ENCODE measurements at places on chromosomes 3 and 15. TPM values are rescaled to one million over a fixed set of nuclear protein-coding genes. Genes with fewer than 3 reads are reported as not detected.

Gene SMAD6
- total RNA-seq, result 26.4 TPM

Gene C2CD4A
- total RNA-seq, result 0.13 TPM

Gene SMCO1
- total RNA-seq, result not detected

Gene TF
- total RNA-seq, result 373 TPM

Gene PP2D1
- not detected for total RNA-seq

Gene MOBP
- total RNA-seq, result 0.10 TPM

Gene KLHL40
- total RNA-seq, result not detected

Gene SNX33
- total RNA-seq, result 17.8 TPM

Gene HRH1
- total RNA-seq, result 2.9 TPM

Gene SERPINI2
- total RNA-seq, result not detected

DNA sequence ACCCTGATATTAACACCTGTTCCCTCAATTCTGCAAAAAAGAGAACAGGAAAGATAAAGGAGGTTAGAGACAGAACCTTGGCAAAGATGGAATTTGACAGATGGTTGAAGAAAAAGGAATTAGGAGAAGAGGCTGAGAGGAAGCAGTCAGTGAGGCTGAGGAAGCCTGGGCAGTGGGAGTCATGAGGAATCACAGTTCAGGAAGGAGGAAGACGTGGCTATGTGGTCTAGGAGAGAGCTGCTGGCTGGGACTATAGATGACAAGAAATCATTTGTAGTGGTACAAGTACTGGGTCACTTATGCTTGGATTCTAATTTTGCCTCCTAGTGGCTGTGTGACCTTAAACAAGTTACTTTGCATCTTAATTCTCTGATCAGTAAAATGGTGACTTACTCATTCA, 49.0 kb downstream of the LARS2 start:
- DNase-seq, result no peak
- H3K27me3 ChIP-seq, result no peaks in the 10 kb centered on the region
- no peak overlapping the region for H3K4me3 ChIP-seq
- H3K4me1 ChIP-seq, result no peaks in the 10 kb centered on the region

DNA sequence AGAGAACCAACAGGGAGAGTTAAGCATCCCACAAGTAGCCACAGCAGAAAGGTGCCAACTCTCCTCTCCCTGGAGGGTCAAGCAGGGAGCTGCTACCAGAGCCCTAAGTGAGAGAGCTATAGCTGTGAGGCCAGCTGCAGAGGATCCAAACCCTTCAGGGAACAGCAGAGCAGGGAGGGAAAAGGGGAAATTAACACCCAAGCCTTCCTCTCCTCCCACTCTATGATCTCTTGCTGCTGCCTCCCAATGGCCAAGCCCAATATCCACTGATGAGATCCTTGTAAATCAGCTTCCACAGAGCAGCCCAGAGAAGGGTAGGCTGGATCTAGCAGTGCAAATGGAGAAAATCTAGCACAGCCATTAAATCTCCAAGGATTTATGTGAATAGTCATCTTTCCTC, 68.2 kb upstream of the THBS1 start:
- H3K4me3 ChIP-seq, result no peak overlapping the region
- H3K4me1 ChIP-seq, result no peaks in the 10 kb centered on the region
- H3K27me3 ChIP-seq, result no peaks in the 10 kb centered on the region
- H3K36me3 ChIP-seq, result no peaks in the 10 kb centered on the region
- no peak for DNase-seq

DNA sequence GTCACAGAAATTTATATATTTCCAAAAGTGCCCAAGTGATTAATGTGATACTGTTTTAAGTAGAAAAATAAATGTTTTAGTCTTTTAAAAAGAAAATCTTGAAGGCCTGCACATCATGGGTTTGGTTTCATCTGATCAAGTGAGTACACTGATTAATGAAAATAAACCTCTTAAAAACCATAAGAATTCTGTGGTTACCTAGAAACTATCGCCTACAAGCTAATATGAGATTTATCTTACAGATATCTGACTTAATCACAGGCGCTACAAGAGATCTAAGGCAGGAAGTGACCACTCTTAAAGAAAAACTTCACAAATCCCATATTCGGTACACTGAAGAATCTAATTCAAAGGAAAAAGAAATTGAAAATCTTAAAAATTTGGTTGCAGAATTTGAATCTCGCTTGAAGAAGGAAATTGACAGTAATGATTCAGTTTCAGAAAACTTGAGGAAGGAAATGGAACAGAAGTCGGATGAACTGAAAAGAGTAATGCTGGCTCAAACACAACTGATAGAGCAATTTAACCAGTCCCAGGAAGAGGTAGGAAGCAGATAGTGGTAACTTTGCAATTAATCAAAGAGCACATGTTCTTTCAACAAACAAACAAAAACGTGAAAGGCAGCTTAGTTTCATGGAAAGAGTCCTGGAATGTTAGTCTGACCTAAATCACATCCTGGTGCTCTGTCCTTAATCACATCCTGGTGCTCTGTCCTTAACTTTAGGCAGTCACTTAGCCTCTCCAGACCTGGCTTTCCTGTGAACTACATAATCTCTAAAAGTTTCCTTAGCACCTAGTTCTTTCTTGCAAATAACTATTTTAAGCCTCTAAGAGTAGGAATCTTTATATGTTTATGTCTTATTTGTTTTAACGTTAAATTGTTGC, 131.8 kb downstream of the CCNL1 start:
- DNase-seq, result no peak
- no peak overlapping the region for H3K27ac ChIP-seq
- H3K4me3 ChIP-seq, result no peak overlapping the region
- H3K27me3 ChIP-seq, result no peaks in the 10 kb centered on the region
- no peaks in the 10 kb centered on the region for H3K4me1 ChIP-seq

GRCh38 chr3:114418107-114418506, 124.3 kb downstream of the TIGIT start:
- H3K27ac ChIP-seq, result no peak overlapping the region
- no peaks in the 10 kb centered on the region for H3K27me3 ChIP-seq
- H3K4me1 ChIP-seq, result peaks cover 4% of the 10 kb centered on the region
- no peaks in the 10 kb centered on the region for H3K36me3 ChIP-seq

DNA sequence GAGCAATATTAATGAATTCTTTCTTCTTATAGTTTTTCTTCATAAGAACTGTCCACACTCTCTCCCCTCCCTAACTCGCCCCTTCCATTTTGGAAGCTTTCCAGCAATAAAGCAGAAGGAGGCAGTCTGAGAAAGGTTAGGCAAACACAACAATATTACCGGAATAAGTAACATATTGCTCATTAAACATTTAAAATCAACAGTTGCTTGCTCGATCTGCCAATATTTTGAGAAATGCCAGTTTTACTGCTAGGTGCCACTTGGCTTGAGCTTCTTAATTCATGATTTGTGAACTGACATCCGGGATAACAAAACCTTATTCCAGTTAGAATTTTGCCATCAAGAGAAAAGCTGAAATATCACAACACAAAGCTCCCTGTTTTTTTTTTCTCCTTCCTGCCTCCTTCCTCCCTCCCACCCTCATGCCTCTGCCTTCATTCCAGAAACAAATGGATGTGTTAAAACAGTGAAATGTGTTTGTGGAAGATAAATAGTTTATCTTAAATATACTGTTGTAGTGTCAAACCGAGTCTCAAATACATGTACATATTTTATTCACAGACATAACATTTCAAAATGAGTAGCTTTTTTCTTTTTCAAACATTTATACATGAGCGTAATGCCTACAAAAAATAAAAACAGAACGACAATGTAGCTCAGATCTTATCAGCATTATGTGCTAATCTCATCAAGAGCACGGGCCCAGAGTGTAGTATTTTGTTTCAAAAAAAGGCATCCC, 253.7 kb downstream of the GAP43 start:
- H3K4me1 ChIP-seq, result no peaks in the 10 kb centered on the region
- DNase-seq, result no peak
- H3K27ac ChIP-seq, result no peak overlapping the region
- H3K4me3 ChIP-seq, result no peak overlapping the region
- H3K27me3 ChIP-seq, result no peaks in the 10 kb centered on the region
- no peaks in the 10 kb centered on the region for H3K36me3 ChIP-seq

- H3K27ac ChIP-seq, result no peak overlapping the region
- no peaks in the 10 kb centered on the region for H3K4me1 ChIP-seq
- DNase-seq, result no peak
- H3K4me3 ChIP-seq, result no peak overlapping the region
- no peaks in the 10 kb centered on the region for H3K36me3 ChIP-seq
These were observed 36.9 kb upstream of the FRMD4B start for GRCh38 chr3:69422751-69423150.

- H3K27ac ChIP-seq, result no peak overlapping the region
- no peaks in the 10 kb centered on the region for H3K27me3 ChIP-seq
- H3K4me3 ChIP-seq, result no peak overlapping the region
- DNase-seq, result peak; percentile 6
These were observed 361.9 kb downstream of the CLSTN2 start for GRCh38 chr3:140296796-140297352.

- H3K4me1 ChIP-seq, result no peaks in the 10 kb centered on the region
- H3K4me3 ChIP-seq, result no peak overlapping the region
- no peaks in the 10 kb centered on the region for H3K27me3 ChIP-seq
- H3K27ac ChIP-seq, result no peak overlapping the region
- no peak for DNase-seq
These were observed 25.9 kb downstream of the ROBO2 start for GRCh38 chr3:77065750-77066149.

GRCh38 chr3:49657208-49657915, 16.8 kb upstream of the APEH start:
- no peak overlapping the region for H3K4me3 ChIP-seq
- peaks cover 3% of the 10 kb centered on the region for H3K4me1 ChIP-seq
- no peaks in the 10 kb centered on the region for H3K27me3 ChIP-seq
- H3K36me3 ChIP-seq, result no peaks in the 10 kb centered on the region
- no peak for DNase-seq

DNA sequence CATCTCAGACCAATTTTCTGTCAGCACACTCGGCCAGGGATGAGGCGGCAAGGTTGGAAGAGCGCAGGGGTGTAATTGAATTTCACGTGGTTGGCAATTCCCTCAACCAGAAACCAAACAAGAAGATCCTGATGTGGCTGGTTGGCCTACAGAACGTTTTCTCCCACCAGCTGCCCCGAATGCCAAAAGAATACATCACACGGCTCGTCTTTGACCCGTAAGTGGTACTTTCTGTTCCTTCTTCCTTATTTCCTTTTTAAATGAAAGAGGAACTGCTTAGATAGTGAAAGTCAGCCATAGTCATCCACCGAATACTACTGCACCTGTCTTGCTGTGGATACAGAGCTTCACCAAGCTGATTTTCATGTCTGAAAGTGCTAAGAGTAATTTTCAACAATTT, 60.1 kb downstream of the SGO1 start:
- H3K4me1 ChIP-seq, result no peaks in the 10 kb centered on the region
- H3K36me3 ChIP-seq, result no peaks in the 10 kb centered on the region
- H3K27me3 ChIP-seq, result no peaks in the 10 kb centered on the region
- no peak overlapping the region for H3K27ac ChIP-seq

GRCh38 chr3:9339761-9340471, 22.9 kb upstream of the THUMPD3 start:
- H3K27ac ChIP-seq, result peak overlapping the region; percentile 88
- peaks cover 23% of the 10 kb centered on the region for H3K4me1 ChIP-seq
- H3K4me3 ChIP-seq, result no peak overlapping the region
- no peaks in the 10 kb centered on the region for H3K27me3 ChIP-seq
- no peaks in the 10 kb centered on the region for H3K36me3 ChIP-seq
- peak; percentile 26 for DNase-seq

DNA sequence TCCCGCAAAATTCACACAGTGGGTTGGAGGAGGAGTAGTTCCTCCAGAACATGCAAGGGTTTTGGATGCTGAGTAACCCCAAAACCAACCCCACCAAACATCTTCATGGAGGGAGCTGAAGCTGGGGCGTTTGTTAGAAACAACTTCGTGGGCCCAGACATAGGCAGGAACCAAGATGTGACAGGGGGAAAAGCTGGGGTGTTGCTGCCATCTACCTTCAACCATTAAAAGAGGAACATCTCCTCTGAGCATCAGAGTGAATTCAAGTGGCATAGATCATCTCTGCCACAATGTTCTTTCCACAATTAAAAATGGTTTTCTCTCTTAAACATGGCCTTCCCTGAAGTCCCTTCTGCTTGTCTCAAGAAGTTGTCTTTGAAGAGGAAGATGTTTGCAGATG, 20.5 kb downstream of the SIDT1 start:
- no peaks in the 10 kb centered on the region for H3K36me3 ChIP-seq
- peaks cover 12% of the 10 kb centered on the region for H3K4me1 ChIP-seq
- no peak for DNase-seq
- H3K4me3 ChIP-seq, result no peak overlapping the region
- H3K27ac ChIP-seq, result no peak overlapping the region

- H3K36me3 ChIP-seq, result no peaks in the 10 kb centered on the region
- DNase-seq, result no peak
- H3K27ac ChIP-seq, result no peak overlapping the region
- no peaks in the 10 kb centered on the region for H3K27me3 ChIP-seq
These were observed 488.4 kb downstream of the NR2F2 start for GRCh38 chr15:96818861-96819260.

DNA sequence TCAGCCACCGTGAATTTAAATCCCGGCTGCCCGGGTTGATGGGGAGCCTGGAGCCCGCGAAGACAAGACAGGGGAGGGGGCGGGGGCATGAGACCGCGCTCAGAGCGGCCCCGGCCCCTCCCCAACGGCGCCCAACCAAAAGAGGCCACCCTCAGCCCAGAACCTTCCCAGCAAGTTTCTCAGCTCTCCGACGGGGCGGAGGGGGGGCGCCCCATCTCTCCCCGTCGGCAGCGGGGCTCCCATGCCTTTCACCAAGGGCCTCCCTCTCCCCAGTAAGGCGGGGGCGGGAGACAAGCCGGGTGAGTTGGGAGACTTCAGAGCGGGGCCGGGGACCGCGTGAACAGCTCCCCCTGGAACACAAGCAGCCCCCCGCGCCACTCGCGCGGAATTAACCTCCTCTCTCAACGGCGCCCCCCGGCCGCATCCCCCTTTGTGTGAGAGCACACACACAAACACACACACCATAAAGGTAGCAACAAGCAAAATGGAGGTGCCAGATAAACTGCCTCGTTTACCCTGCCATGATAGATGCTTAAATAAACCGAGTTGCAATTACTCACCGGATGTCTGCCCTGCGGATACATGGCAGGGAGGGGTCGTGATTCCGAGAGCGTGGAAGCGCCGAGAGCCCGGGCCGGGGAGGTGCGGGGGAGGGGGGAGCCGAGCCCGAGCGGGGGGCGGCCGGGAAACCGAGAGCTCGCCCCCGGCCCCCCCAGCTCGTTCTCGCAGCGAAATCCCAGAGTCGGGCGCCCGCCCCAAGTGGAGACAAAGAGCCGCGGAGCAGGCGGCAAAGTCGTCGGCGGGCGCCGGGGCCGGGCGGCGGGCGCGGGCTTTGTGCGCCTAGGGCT, 1.3 kb downstream of the TLE3 start:
- DNase-seq, result peak; percentile 80
- peak overlapping the region; percentile 77 for H3K4me3 ChIP-seq
- peaks cover 61% of the 10 kb centered on the region for H3K4me1 ChIP-seq
- H3K27me3 ChIP-seq, result no peaks in the 10 kb centered on the region
- H3K36me3 ChIP-seq, result no peaks in the 10 kb centered on the region

- H3K4me3 ChIP-seq, result no peak overlapping the region
- DNase-seq, result peak; percentile 94
- H3K27me3 ChIP-seq, result no peaks in the 10 kb centered on the region
These were observed 59.9 kb downstream of the ZNF621 start for GRCh38 chr3:40584625-40585189.

DNA sequence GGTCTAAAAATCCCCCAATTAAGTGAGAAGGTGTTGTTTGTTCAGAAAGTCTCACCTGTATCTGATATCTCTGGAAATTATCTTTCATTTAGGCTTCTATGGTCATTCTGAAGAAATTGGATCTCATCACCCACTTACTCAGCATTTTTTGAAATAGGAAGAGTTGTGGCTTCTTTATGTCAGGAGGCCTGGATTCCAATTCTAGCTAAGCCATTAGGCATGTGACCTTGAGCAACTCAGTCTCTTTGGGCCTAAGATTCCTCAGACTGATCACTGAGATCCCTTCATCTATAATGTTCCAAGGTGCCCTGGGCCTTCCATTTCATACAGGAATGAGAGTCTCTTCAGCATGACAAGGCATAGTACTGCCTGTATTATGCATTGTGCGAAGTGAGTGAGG, 70.3 kb downstream of the ARHGEF26 start:
- no peaks in the 10 kb centered on the region for H3K4me1 ChIP-seq
- no peaks in the 10 kb centered on the region for H3K36me3 ChIP-seq

All from hepatocyte (in vitro differentiated cells).